ENCODE measurements at places on chromosomes 2 and 18. TPM values are rescaled to one million over a fixed set of nuclear protein-coding genes. Genes with fewer than 3 reads are reported as not detected.
A peak's percentile ranks its signal among the peaks of the same experiment; 100 is the strongest.

DNA sequence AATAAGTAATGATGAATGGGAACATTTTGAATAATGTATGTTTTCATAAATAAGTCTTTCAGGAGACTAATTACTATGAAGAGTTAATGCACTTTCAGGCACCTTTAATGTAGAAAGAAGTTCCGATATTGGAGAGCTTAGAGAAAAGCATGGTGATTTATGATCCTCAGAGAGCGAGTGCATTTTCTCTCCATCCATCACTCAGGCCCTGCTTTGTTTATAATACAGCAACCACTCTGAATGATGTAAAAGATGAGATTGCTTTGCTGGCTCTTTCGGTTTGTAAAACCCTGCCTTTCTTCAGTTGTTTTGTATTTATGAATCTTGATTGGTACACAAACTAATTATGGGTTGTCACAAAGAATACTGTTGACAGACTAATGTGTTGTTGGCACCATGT is 132.0 kb downstream of the NYAP2 start:
- no peak for DNase-seq
- H3K36me3 ChIP-seq: no peaks in the 10 kb centered on the region
- no peaks in the 10 kb centered on the region for H3K4me1 ChIP-seq
- no peak overlapping the region for H3K27ac ChIP-seq
- H3K4me3 ChIP-seq: no peak overlapping the region
- H3K27me3 ChIP-seq: no peaks in the 10 kb centered on the region

The PHLPP1 gene
- 8.5 TPM for total RNA-seq

DNA sequence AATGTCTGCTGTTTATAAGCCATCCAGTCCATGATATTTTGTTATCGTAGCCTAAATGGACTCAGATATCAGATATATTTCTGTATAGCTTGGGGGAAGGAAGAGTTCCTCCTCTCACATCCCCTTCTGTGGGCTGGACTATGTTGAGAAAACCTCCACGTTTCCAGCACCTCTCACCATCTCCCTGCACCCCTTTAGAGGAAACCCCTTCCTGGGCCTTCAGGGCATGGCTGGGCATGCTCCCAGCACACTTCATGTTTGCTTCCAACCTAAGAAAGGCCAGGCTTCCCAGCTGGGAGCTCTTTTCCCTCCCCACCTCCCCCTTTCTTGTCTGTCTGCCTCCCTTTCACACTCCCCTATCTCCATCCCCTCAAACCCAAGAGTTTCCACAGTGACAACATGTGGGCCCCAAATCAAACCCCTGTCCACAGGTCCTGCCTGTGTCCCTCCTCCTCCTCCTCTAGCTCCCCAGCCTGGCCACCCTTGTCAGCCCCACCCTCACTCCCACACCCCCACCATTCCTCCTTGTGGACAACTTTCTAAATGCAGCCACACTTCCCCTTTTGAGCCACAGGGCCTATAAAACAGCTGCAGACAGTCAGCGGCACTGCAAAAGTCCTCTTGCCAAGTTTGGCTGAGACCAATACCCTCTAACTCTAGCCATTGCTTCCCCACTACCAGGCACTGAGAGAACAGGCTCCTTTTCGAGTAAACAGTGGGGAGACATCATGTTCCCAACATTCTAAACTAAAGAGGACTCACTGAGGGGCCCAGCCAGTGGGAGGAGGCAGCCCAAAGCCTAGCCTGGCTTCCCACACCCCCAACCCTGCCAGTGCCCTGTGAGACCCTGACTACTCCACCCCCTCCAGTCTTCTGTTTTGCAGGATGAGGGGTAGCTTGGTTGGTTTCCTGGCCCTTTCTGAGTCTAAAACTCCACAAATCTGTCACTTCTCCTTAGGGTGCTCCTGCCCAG is 120.5 kb downstream of the ZFP36L2 start:
- DNase-seq: peak; percentile 73

DNA sequence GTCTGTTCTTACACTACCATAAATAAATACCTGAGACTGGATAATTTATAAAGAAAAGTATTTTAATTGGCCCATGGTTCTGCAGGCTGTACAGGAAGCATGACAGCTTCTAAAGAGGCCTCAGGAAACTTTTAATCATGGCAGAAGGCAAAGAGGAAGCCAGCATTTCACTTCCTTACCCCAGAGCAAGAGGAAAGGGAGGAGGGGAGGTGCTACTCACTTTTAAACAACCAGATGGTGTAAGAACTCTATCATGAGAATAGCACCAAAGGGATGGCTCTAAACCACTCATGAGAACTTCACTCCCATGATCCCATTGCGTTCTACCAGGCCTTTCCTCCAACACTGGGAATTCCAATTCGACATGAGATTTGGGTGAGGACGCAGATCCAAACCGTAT is 344.4 kb upstream of the SLC39A10 start:
- H3K27ac ChIP-seq: no peak overlapping the region
- no peaks in the 10 kb centered on the region for H3K4me1 ChIP-seq
- H3K4me3 ChIP-seq: no peak overlapping the region
- H3K36me3 ChIP-seq: no peaks in the 10 kb centered on the region
- H3K27me3 ChIP-seq: no peaks in the 10 kb centered on the region

The TTC32 gene
- total RNA-seq: 14.2 TPM

DNA sequence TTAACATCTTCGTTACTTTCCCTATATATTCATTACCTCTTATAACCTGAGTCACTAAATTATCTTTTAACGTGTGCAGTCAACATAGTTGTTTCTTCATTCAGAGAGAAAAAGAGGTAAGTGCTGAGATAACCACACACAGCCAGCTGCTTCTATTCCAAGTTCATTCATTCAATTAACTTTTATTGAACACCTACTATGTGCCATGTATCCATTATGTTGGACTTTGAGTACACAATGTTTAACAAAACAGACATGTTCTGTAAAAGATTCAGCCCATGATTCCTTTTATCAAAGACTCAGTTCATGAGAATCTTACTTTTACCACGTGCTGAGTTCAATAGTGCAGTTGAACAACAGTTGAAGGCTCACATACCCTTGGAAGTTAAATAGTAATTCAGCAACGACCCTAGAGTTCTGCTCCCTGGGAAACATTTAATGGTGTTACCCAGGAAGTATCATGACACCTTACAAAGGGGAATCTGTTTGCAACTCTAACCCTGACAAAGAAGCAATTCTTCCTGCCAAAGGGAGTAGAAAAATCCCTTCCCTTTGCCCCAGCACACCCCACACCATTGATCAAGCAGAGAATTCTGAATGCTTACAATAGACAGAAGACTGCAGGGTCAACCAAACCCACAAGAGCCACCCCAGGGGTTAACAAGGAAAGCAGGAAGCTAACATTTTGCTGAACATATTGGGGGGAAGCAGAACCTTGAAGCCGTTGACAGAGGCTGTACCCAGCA is 595.8 kb downstream of the STK39 start:
- no peak for DNase-seq
- H3K4me3 ChIP-seq: no peak overlapping the region
- no peaks in the 10 kb centered on the region for H3K27me3 ChIP-seq
- H3K4me1 ChIP-seq: no peaks in the 10 kb centered on the region
- H3K27ac ChIP-seq: no peak overlapping the region

The CCDC102B gene
- 20.9 TPM for total RNA-seq

The SLC8A1 gene
- 58.6 TPM for total RNA-seq

The NPPC gene
- total RNA-seq: not detected

The MC4R gene
- not detected for total RNA-seq

DNA sequence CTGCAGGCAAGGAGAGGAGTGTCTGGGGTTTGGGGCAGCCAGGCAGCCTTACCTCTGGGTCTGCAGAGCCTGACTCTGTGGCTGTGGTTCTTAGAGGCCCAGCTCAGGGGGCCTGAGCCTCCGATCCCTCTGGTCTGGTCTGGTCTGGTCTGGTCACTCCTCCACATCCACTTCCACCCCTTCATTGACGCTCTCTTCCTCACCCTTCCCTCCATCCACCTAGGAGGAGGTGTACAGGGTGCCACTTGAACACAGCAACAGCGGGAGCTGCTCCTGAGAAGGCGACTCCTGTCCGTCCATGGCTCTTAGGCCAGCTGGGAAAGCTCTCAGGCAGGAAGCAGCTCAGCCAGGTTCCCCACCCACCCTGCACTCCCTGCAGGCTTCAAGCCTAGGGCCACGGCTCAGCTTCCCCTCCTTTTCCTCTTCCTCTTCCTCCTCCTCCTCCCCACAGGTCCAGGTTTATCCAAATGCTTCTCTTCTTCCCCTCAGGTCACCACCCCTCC is 16.9 kb downstream of the GPR55 start:
- H3K27ac ChIP-seq: no peak overlapping the region
- H3K36me3 ChIP-seq: no peaks in the 10 kb centered on the region
- no peaks in the 10 kb centered on the region for H3K4me1 ChIP-seq
- H3K27me3 ChIP-seq: no peaks in the 10 kb centered on the region

- no peaks in the 10 kb centered on the region for H3K36me3 ChIP-seq
- no peak for DNase-seq
- H3K4me3 ChIP-seq: no peak overlapping the region
- H3K4me1 ChIP-seq: no peaks in the 10 kb centered on the region
- no peak overlapping the region for H3K27ac ChIP-seq
Observed at GRCh38 chr2:39685126-39685525, 19.4 kb downstream of the TMEM178A start.

The ERFE gene
- not detected for total RNA-seq

DNA sequence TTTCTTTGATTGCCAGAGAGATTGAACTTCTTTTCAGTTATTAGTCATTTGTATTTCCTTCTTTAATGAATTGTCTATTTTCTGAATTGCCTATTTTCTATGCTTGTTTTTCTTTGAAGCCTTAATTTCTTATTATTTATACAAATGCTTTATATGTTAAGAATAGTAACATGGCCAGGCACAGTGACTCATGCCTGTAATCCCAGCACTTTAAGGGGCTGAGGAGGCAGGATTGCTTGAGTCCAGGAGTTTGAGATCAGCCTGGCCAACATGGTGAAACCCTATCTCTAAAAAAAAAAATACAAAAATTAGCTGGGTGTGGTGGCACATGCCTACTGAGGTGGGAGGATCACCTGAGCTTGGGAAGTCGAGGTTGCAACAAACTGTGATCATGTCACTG is 4.7 kb upstream of the RAB11FIP5 start:
- no peak overlapping the region for H3K27ac ChIP-seq
- H3K4me3 ChIP-seq: no peak overlapping the region
- H3K27me3 ChIP-seq: no peaks in the 10 kb centered on the region
- DNase-seq: no peak

The TMEM17 gene
- 2.2 TPM for total RNA-seq

GRCh38 chr2:172540421-172540820 is 15.5 kb upstream of the PDK1 start:
- H3K27ac ChIP-seq: no peak overlapping the region
- no peaks in the 10 kb centered on the region for H3K36me3 ChIP-seq
- no peak for DNase-seq
- H3K27me3 ChIP-seq: no peaks in the 10 kb centered on the region
- no peak overlapping the region for H3K4me3 ChIP-seq
- no peaks in the 10 kb centered on the region for H3K4me1 ChIP-seq

The CXCR4 gene
- total RNA-seq: 53.2 TPM

DNA sequence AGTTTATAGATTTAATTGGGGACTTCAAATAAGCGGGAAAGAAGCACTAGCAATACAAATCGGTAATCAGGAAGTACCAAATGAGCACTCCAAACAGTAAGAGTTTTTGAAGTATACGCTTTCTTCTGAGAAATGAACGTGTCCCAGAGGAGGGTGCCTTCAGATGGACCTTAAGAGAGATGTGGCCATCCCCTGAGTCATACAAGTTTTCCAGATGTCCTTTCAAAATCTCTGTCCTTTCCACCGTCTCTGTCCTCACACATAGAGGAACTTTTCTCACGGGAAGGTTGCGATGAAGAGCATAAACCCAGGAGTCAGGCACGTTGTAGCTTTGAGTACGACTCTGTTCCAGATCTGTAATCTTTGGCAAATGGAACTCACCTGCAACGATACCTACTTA is 1.7 kb upstream of the SMAD2 start:
- peaks cover 40% of the 10 kb centered on the region for H3K4me1 ChIP-seq
- peak overlapping the region; percentile 55 for H3K4me3 ChIP-seq
- H3K36me3 ChIP-seq: no peaks in the 10 kb centered on the region
- H3K27me3 ChIP-seq: no peaks in the 10 kb centered on the region
- H3K27ac ChIP-seq: peak overlapping the region; percentile 98
- no peak for DNase-seq

- H3K4me1 ChIP-seq: no peaks in the 10 kb centered on the region
- no peak for DNase-seq
- no peak overlapping the region for H3K27ac ChIP-seq
- no peaks in the 10 kb centered on the region for H3K27me3 ChIP-seq
- H3K36me3 ChIP-seq: no peaks in the 10 kb centered on the region
Observed at GRCh38 chr2:33121925-33122324, 175.2 kb downstream of the LTBP1 start.

GRCh38 chr2:225002039-225002655 is 40.1 kb downstream of the DOCK10 start:
- DNase-seq: peak; percentile 33
- H3K4me3 ChIP-seq: no peak overlapping the region
- H3K27ac ChIP-seq: no peak overlapping the region
- H3K4me1 ChIP-seq: peaks cover 7% of the 10 kb centered on the region
- no peaks in the 10 kb centered on the region for H3K36me3 ChIP-seq
- no peaks in the 10 kb centered on the region for H3K27me3 ChIP-seq

The DUSP2 gene
- total RNA-seq: 19.6 TPM

GRCh38 chr2:156483741-156484173 is 47.6 kb downstream of the GPD2 start:
- no peak overlapping the region for H3K4me3 ChIP-seq
- no peaks in the 10 kb centered on the region for H3K36me3 ChIP-seq
- H3K4me1 ChIP-seq: no peaks in the 10 kb centered on the region
- H3K27ac ChIP-seq: no peak overlapping the region
- DNase-seq: no peak
- H3K27me3 ChIP-seq: no peaks in the 10 kb centered on the region

- H3K4me1 ChIP-seq: no peaks in the 10 kb centered on the region
- no peak overlapping the region for H3K27ac ChIP-seq
- H3K36me3 ChIP-seq: no peaks in the 10 kb centered on the region
- no peak overlapping the region for H3K4me3 ChIP-seq
Observed at GRCh38 chr18:75162467-75162866, 46.5 kb downstream of the PTGR3 start.

The ANKRD29 gene
- total RNA-seq: 124 TPM

GRCh38 chr2:240557101-240557751 is 562 bp downstream of the ANKMY1 start:
- peak overlapping the region; percentile 8 for H3K4me3 ChIP-seq
- no peaks in the 10 kb centered on the region for H3K36me3 ChIP-seq
- no peaks in the 10 kb centered on the region for H3K27me3 ChIP-seq
- no peak for DNase-seq

The PELI1 gene
- total RNA-seq: 35.9 TPM

Data from upper lobe of left lung (tissue), 6 donors.